ENCODE measurements at places on chromosomes 5 and 9.

DNA sequence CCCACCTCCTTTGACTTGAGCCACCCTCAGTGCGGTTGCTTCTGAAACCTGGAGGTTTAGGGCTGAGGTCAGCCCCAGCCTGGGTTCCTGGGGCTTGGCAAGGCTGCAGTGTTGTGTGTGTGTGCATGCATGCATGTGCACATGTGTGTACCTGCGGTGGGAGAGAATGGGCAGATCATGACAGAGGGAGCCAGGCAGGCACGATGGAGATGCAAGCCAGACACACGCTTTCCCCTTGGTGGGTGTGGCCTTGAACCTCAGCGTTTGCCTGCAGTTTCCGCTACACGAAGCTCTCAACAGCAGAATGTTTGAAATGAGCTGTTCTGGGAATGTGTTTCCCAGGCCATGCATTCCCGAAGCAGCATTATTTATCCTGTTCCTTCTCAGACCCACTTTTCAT lies 65.9 kb upstream of the RAPGEF1 start:
- H3K4me3 ChIP-seq = no peak overlapping the region
- H3K27me3 ChIP-seq = peaks cover 3% of the 10 kb centered on the region
- H3K4me1 ChIP-seq = peaks cover 48% of the 10 kb centered on the region
- H3K36me3 ChIP-seq = no peaks in the 10 kb centered on the region
- DNase-seq = no peak

DNA sequence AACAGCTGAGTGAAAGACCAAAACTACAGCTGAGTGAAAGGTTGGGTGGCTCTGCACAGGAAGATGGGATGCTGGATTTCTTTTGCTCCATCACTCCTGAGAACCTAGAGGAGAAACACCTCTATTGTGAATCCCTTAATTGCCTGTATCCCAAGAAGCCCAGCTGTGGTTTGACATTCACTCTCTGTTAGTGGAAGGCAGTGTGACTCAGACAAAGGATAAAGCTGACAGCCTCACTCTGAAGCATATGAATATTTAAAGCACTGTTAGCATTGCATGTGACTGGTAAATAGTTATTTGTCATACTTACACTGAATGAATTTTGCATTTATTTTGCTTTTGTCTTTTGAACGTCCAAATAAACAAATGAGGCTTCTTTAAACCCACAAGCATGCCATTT lies 367.1 kb upstream of the RIOK2 start:
- no peak for DNase-seq
- H3K4me1 ChIP-seq = peaks cover 20% of the 10 kb centered on the region
- no peak overlapping the region for H3K4me3 ChIP-seq

- no peaks in the 10 kb centered on the region for H3K4me1 ChIP-seq
- no peaks in the 10 kb centered on the region for H3K27me3 ChIP-seq
- DNase-seq = no peak
- peak overlapping the region; percentile 27 for H3K27ac ChIP-seq
- peaks cover 18% of the 10 kb centered on the region for H3K36me3 ChIP-seq
Measured at GRCh38 chr5:87398981-87399614, 13.6 kb downstream of the CCNH start.

DNA sequence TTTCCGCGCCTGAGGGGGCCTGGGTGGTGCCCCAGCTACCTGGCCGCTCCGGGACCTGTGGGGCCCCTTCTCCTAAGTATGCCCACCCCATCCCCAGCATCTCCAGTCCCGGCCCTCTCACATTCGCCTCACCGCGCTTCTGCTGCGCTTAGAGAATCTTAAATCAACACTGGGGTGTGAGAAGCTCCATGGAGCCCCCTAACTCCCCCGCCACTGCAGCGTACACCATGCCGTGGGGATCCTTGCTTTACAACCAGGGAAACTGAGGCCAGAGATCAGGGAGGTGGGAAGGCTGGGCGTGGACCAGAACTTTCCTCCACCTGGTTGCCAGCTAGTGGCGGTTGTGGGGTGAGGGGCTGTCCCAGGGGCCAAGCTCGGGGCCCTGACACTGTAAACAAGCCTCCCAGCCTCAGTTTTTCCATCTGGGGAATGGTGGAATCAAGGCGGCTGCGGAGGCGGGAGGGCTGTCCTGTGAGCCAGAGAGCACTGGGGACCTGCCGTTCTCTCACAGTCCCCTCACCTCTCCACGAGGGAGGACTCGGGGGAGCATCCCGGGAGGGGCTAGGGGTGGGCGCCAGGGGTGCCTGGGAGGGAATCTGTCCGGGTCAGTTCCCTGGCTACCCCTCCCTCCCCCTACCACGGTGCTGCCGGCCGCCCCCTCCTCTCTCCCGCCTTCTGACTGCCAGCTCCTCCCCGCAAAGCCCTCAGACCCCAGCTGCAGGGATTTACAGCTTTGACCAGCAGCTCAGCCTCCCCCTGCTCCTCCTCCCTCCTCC lies 161.2 kb downstream of the C9orf50 start:
- H3K36me3 ChIP-seq = no peaks in the 10 kb centered on the region
- no peaks in the 10 kb centered on the region for H3K27me3 ChIP-seq
- H3K4me3 ChIP-seq = no peak overlapping the region

DNA sequence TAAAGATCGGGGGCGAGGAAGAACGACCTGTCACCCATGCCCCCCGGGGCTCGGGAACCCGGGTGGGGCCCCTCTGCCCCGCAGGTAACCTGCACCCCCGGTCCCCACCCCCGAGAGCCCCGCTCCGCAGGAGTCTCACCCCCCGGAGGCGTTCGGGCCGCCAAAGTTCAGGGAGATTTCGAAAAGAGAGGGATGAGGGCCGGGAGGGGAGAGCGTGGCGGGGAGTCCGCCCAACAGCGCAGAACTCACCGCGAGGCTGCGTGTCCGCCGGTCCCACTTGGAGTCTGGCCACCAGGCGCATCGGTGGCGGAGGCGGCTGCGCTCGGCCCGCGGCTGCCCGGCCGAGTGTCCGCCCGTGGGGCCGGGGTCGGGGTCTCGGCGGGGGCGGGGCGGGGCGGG lies at the start of gene PHF19:
Gene PHF19, minus strand, starts transcription at position 347 of the 399 bp plus-strand sequence. CDS start 2,447 bp downstream, outside the sequence.
- H3K27ac ChIP-seq = peak within 1 kb of the TSS; percentile 95
- H3K27me3 ChIP-seq = peaks cover 2% of the 10 kb centered on the region
- DNase-seq = no peak
- H3K4me3 ChIP-seq = peak within 1 kb of the TSS; percentile 90
- peaks cover 12% of the 10 kb centered on the region for H3K36me3 ChIP-seq

DNA sequence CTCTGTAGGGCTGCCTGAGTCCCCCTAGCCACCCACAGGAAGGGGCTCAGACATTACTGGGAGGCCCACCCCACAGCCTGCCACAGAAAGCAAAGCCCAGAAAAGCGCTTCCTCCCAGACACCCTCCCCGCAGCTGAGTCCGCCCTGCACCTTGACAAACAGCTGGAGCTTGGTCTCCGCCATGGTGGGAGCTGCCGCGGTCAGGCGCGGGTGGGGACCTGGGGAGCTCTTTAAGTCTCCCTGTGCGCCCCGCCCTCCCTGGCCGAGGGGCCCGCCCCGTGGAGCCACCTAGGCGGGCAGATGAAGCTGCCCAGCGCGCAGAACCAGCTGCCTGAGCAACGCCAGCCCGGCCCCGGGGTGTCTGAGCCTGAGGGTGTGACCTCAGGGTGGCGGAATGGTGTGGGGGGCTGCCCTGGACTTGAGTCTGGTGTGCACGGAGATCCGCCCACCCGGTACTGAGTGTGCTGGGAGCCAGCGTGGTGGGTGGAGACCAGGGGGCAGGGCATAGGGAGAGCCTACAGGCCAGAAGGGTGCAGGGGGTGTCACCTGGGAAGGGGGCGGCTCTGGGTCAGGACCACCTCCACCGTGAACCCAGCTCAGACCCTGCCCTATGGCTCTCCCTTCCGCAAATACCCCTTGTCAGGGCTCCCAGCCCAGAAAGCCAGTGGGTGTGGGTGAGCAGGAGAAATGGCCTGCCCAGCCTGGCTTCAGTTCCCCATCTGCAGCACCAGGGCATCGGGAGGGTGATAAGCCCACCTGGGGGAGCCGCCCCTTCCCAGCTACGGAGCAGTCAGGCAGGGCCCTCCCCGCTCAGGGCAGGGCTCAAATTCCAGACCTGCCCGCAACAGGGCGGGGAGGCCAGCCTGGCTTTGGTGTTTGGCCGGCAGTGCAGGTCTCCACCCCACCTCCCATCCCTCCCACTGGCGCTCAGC lies at the start of gene CLIC3:
Gene CLIC3, minus strand, starts transcription at position 208 of the 932 bp plus-strand sequence. Its CDS starts 25 bp downstream, at position 183.
- H3K4me3 ChIP-seq = no peak within 1 kb of the TSS
- no peak for DNase-seq
- H3K36me3 ChIP-seq = no peaks in the 10 kb centered on the region
- peaks cover 11% of the 10 kb centered on the region for H3K27me3 ChIP-seq
- H3K4me1 ChIP-seq = peaks cover 8% of the 10 kb centered on the region
- H3K27ac ChIP-seq = no peak within 1 kb of the TSS

- DNase-seq = no peak
- H3K27me3 ChIP-seq = no peaks in the 10 kb centered on the region
- peaks cover 8% of the 10 kb centered on the region for H3K4me1 ChIP-seq
- no peak overlapping the region for H3K27ac ChIP-seq
- no peak overlapping the region for H3K4me3 ChIP-seq
Measured at GRCh38 chr5:14915291-14915952, 43.8 kb upstream of the ANKH start.

DNA sequence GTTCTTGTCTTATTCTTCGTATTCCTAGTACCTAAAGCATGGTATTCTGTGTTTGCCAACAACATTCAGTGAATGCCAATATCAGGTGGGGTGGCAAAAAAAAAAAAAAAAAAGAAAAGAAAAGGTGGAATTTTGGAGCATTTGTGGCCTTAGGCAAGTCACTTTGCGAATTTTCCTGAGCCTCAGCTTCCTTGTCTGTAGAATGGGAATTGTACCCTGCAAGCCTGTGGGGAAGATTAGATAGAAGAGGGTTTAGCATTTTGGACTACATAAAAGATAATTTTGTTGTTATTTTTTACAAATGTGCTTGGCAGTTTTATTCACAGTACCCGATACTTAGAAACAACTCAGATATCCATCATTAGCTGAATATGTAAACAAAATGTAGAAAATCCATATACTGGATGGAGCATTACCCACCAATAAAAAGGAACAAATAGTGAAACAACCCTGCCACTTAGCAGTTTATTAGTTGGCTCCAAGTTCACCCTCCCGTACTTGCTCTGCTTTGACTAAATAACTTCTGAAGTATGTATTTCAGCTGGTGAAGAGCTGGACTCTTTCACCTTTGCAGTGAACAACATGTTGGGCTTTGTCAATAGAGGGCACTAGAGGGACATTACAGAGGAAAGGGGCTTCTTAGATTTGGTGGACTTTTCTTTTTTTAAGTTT lies 13.6 kb downstream of the UBE2D2 start:
- H3K27me3 ChIP-seq = no peaks in the 10 kb centered on the region
- H3K4me3 ChIP-seq = no peak overlapping the region
- no peak overlapping the region for H3K27ac ChIP-seq
- H3K36me3 ChIP-seq = no peaks in the 10 kb centered on the region

DNA sequence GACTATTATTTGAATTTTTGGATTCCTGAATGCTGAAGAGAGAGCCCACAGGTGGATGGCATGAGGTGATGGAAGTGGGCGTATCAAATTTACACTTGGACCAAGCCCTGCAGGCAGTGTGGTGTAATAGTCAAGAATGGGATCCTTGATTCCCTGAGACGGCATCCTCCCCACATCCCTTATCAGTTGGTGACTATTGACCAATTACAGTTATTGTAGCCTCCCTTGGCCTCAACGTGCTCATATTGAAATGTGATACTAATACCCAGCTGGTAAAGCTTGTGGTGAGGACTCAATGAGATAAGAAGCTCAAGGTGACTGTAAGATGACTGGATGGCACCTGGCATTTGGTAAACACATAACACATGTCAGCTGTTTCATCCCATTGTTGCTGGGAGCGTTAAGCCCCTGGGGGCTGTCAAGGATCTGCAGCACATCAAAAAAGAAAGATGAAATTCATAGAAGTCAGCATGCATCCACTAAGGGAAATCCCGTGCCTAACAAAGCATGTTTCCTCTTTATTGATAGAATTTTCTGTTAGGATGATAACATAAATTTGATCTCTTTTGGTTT lies 65.6 kb upstream of the IRX2 start:
- no peak overlapping the region for H3K27ac ChIP-seq
- DNase-seq = no peak
- H3K36me3 ChIP-seq = no peaks in the 10 kb centered on the region
- no peaks in the 10 kb centered on the region for H3K27me3 ChIP-seq

DNA sequence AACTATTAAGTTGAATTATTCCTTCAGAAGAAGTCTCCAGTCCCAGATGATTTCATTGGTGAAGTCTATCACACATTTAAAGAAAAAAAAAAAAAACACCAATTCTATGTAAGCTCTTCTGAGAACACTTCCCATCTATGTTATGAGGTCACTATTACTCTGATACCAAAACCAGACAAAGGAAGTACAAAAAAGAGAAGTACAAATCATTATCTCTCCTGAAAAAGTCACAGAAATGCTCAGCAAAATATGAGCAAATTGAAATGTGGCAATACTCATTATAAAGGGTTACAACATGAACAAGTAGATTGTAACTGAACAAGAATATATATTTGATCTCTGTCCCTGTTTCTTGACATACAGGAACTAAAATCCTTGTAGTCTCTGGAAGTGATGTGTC lies 280.4 kb downstream of the TLE1 start:
- peaks cover 8% of the 10 kb centered on the region for H3K4me1 ChIP-seq
- no peaks in the 10 kb centered on the region for H3K27me3 ChIP-seq
- no peak overlapping the region for H3K27ac ChIP-seq
- H3K4me3 ChIP-seq = no peak overlapping the region
- peaks cover 2% of the 10 kb centered on the region for H3K36me3 ChIP-seq

GRCh38 chr5:93704996-93705395 lies 36.4 kb downstream of the POU5F2 start:
- H3K27me3 ChIP-seq = no peaks in the 10 kb centered on the region
- no peak for DNase-seq
- no peaks in the 10 kb centered on the region for H3K36me3 ChIP-seq
- H3K27ac ChIP-seq = no peak overlapping the region

Measured in neural crest cell (in vitro differentiated cells).